Immature natural killer cell (primary cell): ENCODE measurements at places on chromosomes 1 and 21. TPM values are rescaled to one million over a fixed set of nuclear protein-coding genes. Genes with fewer than 3 reads are reported as not detected.
A peak's percentile ranks its signal among the peaks of the same experiment; 100 is the strongest.

The RNU11 gene
- not detected for polyA plus RNA-seq

The CPTP gene
- 10.5 TPM for polyA plus RNA-seq

DNA sequence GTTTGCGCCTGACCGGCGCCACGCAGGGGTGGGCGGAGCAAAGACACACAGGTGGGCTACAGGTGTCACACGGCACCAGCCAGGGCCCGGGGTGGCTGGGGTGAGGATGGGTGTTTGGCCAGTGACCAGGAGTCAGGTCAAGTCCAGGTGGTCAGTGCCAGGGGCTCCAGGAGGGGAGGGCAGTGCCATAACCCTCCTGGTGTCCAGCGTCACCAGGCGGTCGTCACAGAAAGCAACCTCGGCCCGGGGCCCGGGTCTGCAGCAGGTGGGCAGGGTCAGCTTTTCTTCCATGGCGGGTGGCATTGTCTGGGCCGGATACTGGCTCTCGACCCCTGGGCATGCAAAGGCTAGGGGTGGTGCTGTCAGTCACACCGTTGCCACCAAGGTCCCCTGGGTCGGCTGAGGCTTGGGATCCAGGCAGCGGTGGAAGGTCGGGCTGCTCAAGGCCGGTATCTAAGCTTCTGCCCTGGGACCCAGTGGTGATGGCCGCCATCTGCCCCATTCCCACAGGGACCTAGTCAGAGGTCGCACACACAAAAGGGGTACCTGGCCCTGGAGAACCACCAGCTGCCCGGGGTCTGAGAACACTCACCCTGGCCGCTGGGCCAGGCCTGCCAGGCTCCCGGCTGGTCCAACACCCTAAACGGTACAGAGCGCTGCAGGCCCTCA, 1.8 kb downstream of the FNDC10 start:
- no peak for DNase-seq

DNA sequence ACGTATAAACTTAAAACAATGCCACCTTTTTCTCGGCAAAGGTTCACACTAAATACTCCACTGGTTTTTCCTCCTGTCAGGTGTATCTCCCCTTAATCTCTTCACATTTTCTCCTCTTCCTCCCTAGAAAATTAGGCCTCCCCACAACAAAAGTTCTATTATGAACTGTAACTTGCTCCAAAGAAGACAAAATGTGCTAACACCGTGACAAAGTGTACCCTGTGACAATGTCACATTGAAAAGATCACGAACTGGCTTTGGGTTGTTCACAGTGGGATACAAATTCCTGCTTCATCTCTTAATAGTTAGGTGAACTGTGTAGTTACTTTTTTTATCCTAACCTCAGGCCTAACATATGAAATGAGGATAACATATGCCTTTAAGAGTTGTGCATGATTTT, 6.0 kb downstream of the NUCKS1 start:
- DNase-seq: no peak

DNA sequence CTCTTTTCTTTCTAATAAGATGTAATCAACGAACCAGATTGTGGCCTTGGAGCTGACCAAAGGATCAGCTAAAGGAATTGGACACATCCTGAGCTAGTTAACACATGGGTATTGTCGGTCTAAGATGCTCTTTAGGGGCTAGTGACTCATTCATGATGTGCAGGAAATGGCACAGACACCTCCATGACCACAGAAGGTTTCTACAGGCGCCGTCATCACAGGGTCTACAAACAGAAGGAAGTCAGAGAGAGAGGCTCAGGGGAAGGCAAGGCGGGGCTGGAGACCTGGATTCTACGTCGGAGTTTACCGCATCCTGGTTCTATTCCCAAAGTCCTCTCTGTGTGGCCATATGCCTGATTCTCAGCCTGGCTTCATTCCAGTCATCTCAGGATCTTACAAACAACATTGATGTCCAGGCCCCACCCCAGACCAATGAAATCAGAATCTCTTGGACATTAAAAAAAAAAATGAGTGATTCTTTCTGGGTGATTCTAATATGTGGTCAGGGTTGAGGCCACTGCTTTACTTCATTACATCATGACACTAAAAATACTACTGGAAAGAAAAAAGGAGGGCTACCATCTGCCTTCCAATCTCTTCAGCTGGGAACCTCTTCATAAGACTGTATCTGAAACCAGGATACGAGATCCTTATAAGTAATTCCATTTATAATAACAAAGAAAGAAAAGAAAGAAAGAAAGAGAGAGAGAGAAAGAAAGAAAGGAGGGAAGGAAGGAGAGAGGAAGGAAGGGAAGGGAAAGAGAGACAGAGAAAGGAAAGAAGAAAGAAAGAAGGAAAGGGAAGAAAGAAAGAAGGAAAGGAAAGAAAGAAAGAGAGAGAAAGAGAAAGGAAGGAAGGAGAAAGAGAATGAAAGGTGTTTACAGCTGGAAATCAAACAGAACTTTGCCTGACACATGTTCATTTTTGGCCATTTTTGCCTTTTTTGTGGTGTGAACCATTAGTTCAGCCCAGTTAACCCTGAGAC, 11.6 kb upstream of the KCNJ15 start:
- DNase-seq: peak; percentile 72

DNA sequence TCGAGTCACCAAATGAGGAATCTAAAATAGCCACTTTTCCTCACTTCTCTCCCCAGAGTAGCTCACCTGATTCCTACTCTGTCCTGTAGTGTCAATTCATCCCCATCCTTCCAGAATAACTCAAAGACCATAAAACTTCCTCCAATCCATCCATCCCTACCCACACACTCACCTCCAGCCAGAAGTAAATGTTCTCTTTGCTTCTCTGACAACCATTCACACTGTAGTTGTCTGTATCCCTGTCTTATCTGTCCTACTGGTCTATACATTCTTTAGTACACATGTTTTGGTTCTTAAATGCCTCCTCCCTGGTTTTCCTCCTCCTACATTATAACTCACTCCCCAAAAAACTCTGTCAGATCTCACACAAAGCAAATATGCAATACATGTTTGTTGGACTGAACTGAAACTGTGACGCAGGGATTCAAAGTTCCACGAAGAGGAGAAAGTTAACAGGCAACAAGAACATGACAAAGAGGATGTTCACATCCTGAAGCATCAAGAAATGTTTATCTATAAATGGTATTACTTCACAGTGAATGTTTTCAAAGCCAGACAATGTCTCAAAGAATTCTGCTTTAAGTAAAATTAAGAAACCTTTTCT, 11.0 kb downstream of the TP53BP2 start:
- no peak for DNase-seq

GRCh38 chr1:95247607-95248006, 13.6 kb downstream of the RWDD3 start:
- DNase-seq: no peak

DNA sequence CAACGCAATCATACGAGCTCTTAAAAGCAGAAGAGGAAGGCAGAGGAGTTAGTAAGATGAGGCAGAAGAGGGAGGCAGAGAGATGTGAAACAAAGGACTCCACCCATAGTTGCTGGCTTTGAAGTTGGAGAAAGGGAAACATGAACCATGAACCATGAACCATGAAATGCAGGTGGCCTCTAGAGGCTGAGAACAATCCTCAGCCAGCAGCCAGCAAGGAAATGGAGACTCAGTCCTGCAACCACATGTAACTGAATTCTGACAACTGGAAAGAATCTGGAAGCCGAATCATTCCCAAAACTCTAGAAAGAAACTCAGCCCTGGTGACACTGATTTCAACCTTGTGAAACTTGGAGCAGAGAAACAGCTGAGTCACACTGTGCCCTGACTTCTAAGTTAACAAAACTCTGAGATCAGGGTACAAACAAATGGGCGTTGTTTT, 10.1 kb downstream of the DIPK1A start:
- no peak for DNase-seq
